ENCODE measurements at places on chromosomes 4 and X.

DNA sequence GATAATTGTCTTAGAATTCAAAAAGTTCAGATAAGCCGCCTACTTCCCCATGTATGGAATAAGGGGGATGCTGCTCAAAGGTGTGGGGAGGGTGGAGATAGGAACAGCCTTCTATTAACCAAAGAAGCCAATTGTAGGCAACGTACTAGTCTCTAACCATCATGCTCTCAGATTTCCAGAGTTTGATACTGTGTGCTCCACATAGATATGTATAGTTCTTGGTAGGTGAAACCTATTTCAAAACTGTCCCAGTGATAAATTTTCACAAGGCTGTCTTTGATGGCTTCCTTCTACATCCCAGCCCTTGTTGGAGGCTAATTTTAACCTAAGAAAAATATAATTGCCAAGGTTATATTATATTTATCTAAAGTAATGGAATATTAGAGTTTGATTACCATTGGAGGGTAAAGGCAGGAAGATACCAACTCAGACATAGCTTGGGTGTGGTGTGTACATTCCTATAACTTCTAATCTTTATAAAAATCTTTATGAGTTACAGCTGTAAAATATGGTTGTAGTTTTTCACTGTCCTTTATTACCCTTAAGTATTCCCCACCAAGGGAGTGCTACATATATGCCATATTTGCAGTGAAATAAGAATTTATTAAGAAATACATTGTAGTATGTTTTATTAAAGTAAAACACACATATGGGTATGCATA, 87.7 kb downstream of the SLC4A4 start:
- H3K4me1 ChIP-seq, result 0 out of 2 replicates have a peak, but pooled peaks cover 6% of the 10 kb centered on the region
- H3K36me3 ChIP-seq, result no peaks in the 10 kb centered on the region
- no peak overlapping the region for H3K27ac ChIP-seq
- no peak overlapping the region for H3K4me3 ChIP-seq
- no peaks in the 10 kb centered on the region for H3K27me3 ChIP-seq
- DNase-seq, result peak; percentile 40

DNA sequence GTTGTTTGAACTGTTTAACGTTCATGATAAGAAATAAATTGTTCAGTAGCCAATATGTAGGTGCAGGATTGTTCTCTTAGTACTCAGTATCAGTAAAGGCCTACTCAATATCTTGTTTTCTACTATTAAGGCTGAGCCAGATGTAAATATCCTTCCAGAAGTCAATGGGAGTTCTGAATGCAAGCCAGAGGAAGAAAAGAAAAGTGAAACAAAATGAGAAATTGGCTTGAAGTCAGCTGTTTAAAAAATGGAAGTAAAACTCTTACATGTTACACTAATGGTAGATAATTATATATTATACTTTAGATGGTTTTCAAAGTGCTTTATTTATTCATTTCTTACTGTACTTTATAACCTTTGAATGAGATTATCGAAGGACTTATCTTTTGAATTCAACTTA, 1417.9 kb downstream of the ADGRL3 start:
- no peak for DNase-seq
- no peaks in the 10 kb centered on the region for H3K27me3 ChIP-seq
- H3K4me3 ChIP-seq, result no peak overlapping the region
- H3K27ac ChIP-seq, result no peak overlapping the region
- no peaks in the 10 kb centered on the region for H3K36me3 ChIP-seq

- no peaks in the 10 kb centered on the region for H3K4me1 ChIP-seq
- H3K27ac ChIP-seq, result no peak overlapping the region
- H3K27me3 ChIP-seq, result no peaks in the 10 kb centered on the region
- no peaks in the 10 kb centered on the region for H3K36me3 ChIP-seq
Observed at GRCh38 chr4:80876810-80877209, 153.7 kb upstream of the BMP3 start.

DNA sequence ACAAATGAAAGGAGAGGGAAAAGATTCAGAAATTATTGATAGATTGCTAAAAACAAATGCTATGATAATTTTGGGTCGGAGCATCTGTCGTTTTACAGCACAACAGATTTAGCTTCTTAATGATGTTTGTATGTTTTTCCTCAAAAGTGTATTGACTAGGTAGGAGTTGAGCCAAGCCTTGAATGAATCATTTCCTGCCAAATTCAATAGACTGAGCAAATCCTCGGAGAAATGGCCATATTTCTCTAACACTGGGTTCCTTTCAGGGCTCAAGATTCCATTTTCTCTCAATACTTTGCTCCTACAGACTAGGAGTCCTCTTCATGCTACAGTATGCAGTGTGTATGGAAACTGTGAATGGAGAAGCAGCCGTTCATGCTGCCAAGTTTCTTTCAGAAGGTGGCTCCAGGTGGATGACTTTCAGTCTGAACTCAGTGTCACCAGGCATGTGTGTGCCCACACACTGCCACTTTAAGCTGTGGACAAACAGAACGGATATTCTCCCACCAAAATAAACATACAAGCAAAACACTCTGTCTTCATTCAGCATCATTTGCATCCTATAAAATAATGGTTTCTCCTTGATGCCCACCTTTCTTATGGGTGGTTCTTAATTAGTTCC, 146.0 kb downstream of the TBL1X start:
- H3K27ac ChIP-seq, result no peak overlapping the region
- no peaks in the 10 kb centered on the region for H3K36me3 ChIP-seq
- no peaks in the 10 kb centered on the region for H3K27me3 ChIP-seq
- no peak overlapping the region for H3K4me3 ChIP-seq

- DNase-seq, result no peak
- no peaks in the 10 kb centered on the region for H3K27me3 ChIP-seq
- H3K4me3 ChIP-seq, result peak overlapping the region; percentile 98
- H3K36me3 ChIP-seq, result peaks cover 32% of the 10 kb centered on the region
Observed at GRCh38 chrX:74291577-74291963, 12.4 kb upstream of the ZCCHC13 start.

GRCh38 chr4:148261848-148262247, 180.4 kb downstream of the NR3C2 start:
- H3K27ac ChIP-seq, result peak overlapping the region; percentile 10
- no peaks in the 10 kb centered on the region for H3K27me3 ChIP-seq
- no peak overlapping the region for H3K4me3 ChIP-seq
- H3K4me1 ChIP-seq, result peaks cover 12% of the 10 kb centered on the region
- H3K36me3 ChIP-seq, result no peaks in the 10 kb centered on the region
- peak; percentile 51 for DNase-seq

DNA sequence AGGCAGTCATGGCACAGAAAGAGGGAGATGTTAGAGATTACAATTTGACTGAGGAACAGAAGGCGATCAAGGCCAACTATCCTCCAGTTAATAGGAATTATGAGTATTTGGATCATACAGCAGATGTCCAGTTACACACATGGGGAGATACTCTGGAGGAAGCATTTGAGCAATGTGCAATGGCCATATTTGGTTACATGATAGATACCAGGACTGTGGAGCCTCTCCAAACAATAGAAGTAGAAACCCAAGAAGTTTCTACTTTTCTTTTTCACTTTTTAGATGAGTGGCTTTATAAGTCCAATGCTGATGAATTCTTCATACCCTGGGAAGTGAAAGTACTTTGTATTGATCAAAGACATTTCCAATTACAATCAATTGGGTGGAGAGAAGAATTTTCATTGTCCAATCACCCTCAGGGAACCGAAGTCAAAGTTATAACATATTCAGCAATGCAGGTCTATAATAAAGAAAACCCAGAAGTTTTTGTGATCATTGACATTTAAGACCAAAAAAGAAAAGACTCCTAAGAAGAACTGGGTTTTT, 139.1 kb downstream of the MAB21L2 start:
- H3K4me3 ChIP-seq, result no peak overlapping the region
- no peak overlapping the region for H3K27ac ChIP-seq
- H3K36me3 ChIP-seq, result no peaks in the 10 kb centered on the region
- H3K27me3 ChIP-seq, result no peaks in the 10 kb centered on the region
- H3K4me1 ChIP-seq, result no peaks in the 10 kb centered on the region
- no peak for DNase-seq

DNA sequence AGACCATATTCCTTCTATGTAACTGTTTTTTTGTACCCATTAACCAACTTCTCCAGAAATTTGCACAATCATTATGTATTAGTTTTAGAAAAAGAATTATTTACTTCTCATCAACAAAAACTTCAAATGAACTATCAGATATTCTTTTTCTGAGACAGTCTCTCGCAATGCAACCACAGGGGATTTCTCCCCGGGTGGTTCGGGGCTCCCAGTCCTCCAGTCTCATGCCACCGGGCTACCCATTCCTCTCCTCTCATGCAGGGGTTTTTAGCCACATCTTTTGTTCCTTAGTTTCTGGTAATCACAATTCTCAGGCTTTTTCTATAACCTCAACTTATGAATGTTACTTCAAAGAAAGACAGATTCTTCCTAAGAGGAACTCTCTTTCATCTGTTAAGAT, 46.6 kb upstream of the CLNK start:
- no peaks in the 10 kb centered on the region for H3K36me3 ChIP-seq
- no peak overlapping the region for H3K27ac ChIP-seq
- H3K4me3 ChIP-seq, result no peak overlapping the region

DNA sequence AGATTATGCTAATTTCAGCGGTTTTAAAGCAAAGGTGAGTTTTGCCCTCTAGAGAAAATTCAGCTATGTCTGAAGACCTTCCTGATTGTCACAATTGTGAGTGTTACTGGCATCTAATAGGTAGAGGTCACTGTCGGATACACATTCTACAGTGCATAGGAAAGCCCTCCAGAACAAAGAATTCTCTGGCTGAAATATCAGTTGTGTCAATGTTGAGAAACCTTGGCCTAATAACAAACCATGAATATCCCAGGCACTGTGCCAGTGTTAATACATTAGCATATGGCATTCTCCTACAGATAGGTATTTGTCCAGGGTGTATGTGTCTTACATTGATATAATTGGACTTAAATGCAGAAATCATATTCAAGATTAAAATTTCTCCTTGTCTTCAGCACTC, 294.3 kb downstream of the FSTL5 start:
- H3K4me3 ChIP-seq, result no peak overlapping the region
- DNase-seq, result no peak
- no peaks in the 10 kb centered on the region for H3K4me1 ChIP-seq
- H3K27me3 ChIP-seq, result no peaks in the 10 kb centered on the region

GRCh38 chrX:43269201-43269600, 386.9 kb upstream of the MAOA start:
- H3K4me1 ChIP-seq, result no peaks in the 10 kb centered on the region
- H3K27me3 ChIP-seq, result no peaks in the 10 kb centered on the region
- no peaks in the 10 kb centered on the region for H3K36me3 ChIP-seq
- no peak overlapping the region for H3K27ac ChIP-seq
- DNase-seq, result peak; percentile 8

DNA sequence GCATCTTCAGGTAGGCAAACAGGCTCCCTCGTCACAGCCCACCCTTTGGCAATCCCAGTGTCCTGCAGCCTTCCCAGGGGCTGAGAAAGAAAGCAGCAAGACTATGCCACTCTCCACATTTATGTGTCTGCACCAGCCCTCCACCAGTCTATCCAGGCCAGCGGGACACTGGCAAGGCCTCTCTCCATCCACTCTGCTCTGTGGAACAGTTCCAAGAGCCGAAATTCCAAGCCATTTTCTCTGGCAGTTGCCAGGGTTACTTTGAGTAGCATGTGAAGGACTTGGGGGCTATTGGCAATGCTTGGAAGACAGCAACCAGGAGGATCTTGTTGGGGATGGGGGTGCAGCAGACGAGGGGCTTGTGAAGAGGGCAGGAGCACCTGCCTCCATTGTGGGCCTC, 52.1 kb downstream of the TSC22D3 start:
- DNase-seq, result no peak
- H3K4me3 ChIP-seq, result no peak overlapping the region
- H3K27me3 ChIP-seq, result no peaks in the 10 kb centered on the region
- peaks cover 39% of the 10 kb centered on the region for H3K4me1 ChIP-seq
- no peak overlapping the region for H3K27ac ChIP-seq

DNA sequence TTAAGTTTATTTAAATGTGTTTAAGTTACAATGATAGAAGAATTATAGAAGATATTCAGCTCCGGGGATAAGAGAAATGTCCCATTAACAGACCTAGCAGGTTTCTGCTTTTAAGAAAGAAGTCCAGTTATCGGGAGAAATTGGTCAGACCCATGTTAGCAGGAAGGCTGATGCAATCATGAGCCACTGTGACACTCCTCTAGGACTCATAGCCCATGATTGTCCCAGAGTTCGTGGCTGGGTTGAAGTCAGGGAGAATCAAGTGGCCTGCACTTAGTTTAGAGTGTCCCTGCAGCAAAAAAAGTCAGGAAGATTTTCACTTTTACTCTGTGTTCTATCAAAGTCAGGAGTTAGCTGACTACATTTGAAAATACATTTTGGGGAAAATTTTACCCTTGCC, 72.0 kb downstream of the TMEM144 start:
- no peaks in the 10 kb centered on the region for H3K36me3 ChIP-seq
- H3K27me3 ChIP-seq, result no peaks in the 10 kb centered on the region
- H3K27ac ChIP-seq, result no peak overlapping the region
- DNase-seq, result peak; percentile 42
- H3K4me1 ChIP-seq, result no peaks in the 10 kb centered on the region

- DNase-seq, result no peak
- no peaks in the 10 kb centered on the region for H3K36me3 ChIP-seq
- H3K27me3 ChIP-seq, result no peaks in the 10 kb centered on the region
- no peak overlapping the region for H3K4me3 ChIP-seq
- peaks cover 7% of the 10 kb centered on the region for H3K4me1 ChIP-seq
Observed at GRCh38 chr4:172654457-172654856, 514.2 kb upstream of the GALNT7 start.

- H3K4me3 ChIP-seq, result no peak overlapping the region
- no peaks in the 10 kb centered on the region for H3K36me3 ChIP-seq
- no peaks in the 10 kb centered on the region for H3K27me3 ChIP-seq
- peaks cover 4% of the 10 kb centered on the region for H3K4me1 ChIP-seq
Observed at GRCh38 chr4:140233791-140234696, 80.1 kb upstream of the MAML3 start.

- no peak overlapping the region for H3K27ac ChIP-seq
- H3K36me3 ChIP-seq, result no peaks in the 10 kb centered on the region
- no peaks in the 10 kb centered on the region for H3K4me1 ChIP-seq
- no peaks in the 10 kb centered on the region for H3K27me3 ChIP-seq
Observed at GRCh38 chrX:21383546-21383945, 9.3 kb downstream of the CNKSR2 start.

DNA sequence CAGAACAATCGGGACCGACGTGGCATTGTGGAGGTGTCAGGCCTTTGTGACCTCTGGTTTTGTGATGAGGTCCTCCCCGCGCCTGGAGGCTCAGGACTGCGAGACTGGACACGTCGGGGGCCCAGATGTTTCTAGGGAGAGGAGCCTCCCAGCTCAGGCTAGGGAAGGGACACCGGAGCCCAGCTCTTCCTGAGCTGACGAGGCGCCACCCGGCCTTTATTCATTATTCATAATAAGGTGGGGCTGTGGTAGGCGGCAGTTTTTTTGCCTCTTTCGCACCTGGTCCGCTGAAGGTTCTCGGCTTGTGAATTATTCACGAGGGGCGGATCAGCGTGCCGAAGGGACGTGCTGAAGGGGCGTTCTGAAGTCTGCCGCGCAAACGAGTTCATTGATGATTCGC, 2.3 kb upstream of the UBA1 start:
- H3K4me1 ChIP-seq, result peaks cover 29% of the 10 kb centered on the region
- peak; percentile 44 for DNase-seq
- H3K27me3 ChIP-seq, result no peaks in the 10 kb centered on the region
- H3K36me3 ChIP-seq, result peaks cover 6% of the 10 kb centered on the region

- no peak overlapping the region for H3K27ac ChIP-seq
- DNase-seq, result no peak
- peaks cover 19% of the 10 kb centered on the region for H3K4me1 ChIP-seq
- H3K27me3 ChIP-seq, result no peaks in the 10 kb centered on the region
- no peaks in the 10 kb centered on the region for H3K36me3 ChIP-seq
- H3K4me3 ChIP-seq, result no peak overlapping the region
Observed at GRCh38 chrX:150080497-150080896, 142.2 kb upstream of the EOLA2 start.
